ENCODE measurements at places on chromosomes 4 and X.

- no peaks in the 10 kb centered on the region for H3K36me3 ChIP-seq
- H3K4me1 ChIP-seq: no peaks in the 10 kb centered on the region
- H3K27ac ChIP-seq: no peak overlapping the region
- no peaks in the 10 kb centered on the region for H3K27me3 ChIP-seq
These were observed 376.2 kb downstream of the PCDH18 start for GRCh38 chr4:137156054-137156453.

DNA sequence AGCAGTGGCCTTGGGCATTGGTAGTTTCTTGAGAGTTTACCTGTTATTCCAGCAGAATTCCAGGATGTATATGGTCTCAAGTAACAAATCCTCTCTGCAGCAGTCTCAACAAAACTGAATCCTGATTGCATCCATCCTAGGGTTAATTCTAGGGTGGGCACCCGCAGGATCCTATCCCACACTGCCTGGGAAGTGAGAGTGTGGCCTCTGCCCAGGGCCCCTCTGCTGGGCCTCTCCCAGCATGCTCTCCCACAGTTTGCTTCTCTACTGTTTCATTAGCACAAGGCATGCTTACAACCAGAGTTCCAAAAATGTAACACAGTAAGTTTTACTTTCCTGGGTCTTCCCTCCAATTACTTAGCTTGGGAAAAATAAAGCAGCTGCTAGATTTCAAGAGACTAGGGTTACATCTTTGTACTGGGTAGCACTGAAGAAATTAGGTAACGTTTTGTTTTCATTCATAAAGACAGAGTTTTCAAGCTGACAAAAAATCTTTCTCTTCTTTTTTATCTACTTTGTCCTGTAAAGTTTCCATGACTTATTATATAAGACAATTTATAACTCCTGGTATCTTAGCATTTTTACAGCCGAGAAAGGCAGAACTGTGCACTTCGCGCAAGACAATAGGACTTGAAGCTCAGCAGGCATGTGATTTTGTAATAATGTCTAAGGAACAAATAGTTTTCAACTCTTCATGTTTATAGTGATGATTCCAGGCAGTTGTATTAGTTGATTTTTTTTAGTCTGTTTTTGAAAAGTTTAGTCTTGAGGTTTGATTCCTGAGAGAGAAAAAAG is 131.2 kb upstream of the PCDH18 start:
- H3K4me3 ChIP-seq: no peak overlapping the region
- H3K27me3 ChIP-seq: no peaks in the 10 kb centered on the region
- no peak for DNase-seq
- peak overlapping the region; percentile 19 for H3K27ac ChIP-seq

DNA sequence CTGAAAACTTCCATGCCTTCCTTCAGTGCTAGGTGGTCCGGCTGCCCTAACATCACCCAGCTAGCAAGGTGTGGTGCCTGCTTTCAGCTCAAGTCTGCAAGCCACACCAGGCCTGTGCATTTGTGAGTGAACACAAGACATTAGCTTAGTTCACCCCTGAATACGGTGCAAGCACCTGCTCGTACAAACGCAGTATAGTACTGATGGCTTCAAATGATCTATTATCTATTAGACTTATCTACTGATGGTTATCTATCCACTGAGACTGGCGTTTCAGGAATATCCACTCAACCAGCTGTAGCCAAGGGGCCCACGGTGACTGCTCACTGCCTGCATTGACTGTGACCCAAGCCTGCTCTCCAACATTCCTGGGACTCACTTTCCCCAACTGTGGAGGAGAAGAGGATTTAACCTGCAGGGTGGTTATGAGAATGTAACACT is 155.9 kb downstream of the SHOX start:
- H3K27me3 ChIP-seq: 0 out of 2 replicates have a peak, but pooled peaks cover 8% of the 10 kb centered on the region
- no peaks in the 10 kb centered on the region for H3K36me3 ChIP-seq
- no peak for DNase-seq
- no peak overlapping the region for H3K27ac ChIP-seq
- H3K4me1 ChIP-seq: no peaks in the 10 kb centered on the region
- no peak overlapping the region for H3K4me3 ChIP-seq

DNA sequence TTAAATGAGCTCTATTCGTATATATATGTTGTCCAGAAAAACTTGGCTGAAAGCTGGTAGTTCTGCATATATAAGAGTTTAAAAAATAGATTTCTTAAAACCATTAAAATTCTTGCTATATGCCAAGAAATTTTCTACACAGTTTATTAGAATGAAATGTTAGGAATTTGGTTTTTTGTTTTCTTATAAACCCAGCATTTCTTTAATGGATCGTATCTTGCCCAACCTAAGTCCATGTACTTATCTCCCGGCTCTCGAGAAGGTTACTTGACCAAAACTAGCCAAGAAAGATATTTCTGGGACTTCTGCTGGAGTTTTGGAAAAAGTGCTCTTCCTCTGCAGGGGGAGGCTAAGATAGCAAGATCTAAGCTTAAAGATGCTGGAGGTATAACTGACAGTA is 4.7 kb upstream of the ASB5 start:
- H3K4me1 ChIP-seq: peaks cover 53% of the 10 kb centered on the region
- DNase-seq: no peak
- H3K36me3 ChIP-seq: no peaks in the 10 kb centered on the region
- H3K4me3 ChIP-seq: no peak overlapping the region
- no peaks in the 10 kb centered on the region for H3K27me3 ChIP-seq

DNA sequence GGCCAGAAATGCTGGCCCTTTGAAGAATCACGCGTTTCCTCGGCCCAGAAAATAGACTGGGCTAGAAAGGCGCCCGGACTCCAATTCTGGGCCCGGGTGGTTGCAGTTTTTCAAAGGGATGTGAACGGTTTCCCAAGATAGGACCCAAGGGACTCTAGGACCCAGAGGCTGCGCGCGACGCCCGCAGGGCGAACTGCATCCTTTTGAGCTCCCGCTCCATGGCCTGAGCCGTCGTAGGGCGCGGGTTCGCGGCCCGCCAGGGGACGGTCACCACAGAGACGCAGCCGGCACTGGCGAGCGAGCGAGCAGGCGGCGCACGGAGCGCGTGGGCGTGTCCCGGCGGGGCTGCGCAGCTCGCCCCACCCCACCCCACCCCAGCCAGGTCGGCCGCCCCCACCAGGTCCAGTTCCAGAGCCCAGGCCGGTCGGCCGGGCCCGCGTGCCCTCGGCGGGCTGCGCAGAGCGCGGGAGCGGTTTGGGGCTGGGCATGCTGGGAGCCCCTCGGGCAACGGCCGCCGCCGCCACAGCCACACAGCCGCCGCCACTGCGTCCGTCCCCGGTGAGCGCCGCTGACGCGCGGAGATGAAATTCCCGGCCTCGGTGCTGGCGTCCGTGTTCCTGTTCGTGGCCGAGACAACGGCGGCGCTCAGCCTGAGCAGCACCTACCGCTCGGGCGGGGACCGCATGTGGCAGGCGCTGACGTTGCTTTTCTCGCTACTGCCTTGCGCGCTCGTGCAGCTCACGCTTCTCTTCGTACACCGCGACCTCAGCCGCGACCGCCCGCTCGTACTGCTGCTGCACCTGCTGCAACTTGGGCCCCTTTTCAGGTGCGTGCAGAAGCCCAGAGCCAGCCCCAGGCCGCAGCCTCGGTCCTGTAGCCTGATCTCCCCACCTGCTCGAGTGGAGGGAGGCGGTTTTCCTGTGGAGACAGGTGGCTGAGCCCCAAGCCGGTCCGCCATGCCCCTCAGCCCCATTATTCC is at the start of gene XK:
TSS of gene XK (plus strand) at position 411 of the 979 bp plus-strand sequence. CDS start at position 582, 171 bp downstream.
- DNase-seq: peak; percentile 55
- no peaks in the 10 kb centered on the region for H3K36me3 ChIP-seq
- peak within 1 kb of the TSS; percentile 18 for H3K27ac ChIP-seq
- peaks cover 17% of the 10 kb centered on the region for H3K4me1 ChIP-seq
- H3K4me3 ChIP-seq: peak within 1 kb of the TSS; percentile 68

DNA sequence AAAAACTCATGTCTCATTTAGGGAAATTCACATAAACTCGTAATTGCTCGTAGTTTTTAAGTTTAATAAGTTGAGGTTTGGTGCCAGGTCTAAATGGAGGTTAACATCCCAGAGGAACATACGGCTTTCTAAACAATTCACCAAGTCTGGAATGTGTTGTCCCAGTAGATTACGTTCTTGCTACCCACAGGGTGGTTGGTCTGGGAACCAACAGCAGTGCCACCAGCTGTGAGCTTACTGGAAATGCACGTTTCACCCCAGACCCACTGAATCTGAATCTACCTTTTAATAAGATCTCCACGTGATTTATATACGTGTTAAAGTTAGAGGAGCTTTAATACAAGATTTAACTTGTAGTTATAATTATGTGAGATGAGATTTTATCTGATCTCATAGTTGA is 134.3 kb downstream of the BMPR1B start:
- H3K27ac ChIP-seq: no peak overlapping the region
- H3K4me3 ChIP-seq: no peak overlapping the region
- DNase-seq: peak; percentile 19
- H3K4me1 ChIP-seq: no peaks in the 10 kb centered on the region
- H3K36me3 ChIP-seq: no peaks in the 10 kb centered on the region

DNA sequence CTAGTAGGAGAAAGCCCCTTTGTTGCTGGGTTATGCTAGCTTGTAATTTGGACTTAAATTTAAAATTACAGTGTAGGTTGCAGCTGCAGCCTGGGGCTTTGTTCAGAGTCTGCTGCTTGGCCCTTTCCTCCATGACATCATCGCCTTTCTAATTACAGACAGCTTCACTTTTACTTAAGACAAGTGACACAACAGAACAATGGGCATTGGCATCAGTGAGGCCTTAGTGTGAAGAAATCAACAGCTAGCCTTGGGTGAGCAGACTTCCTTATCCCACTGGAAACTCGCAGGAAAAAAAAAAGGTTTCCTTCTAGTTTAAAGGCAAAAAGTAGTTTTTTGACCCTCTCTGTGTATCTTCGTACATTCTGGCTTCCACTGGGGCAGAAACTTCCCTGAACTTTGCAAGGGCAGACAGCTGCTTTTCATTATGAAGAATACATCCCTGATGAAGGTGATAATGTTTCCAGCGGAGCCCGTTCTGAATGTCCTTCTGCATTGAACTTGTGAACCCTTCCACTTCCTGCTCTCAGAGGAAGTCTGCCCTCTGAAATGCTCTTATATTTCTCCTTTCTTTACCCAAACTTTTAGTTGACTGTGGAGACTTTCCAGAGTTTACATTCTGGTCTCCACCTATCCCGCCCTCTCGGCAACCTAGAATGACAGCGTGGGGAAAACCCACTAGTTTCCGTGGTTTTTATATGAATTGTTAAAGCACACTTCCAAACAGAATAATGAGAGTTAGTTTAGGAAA is 123.2 kb upstream of the FAM9C start:
- H3K27ac ChIP-seq: no peak overlapping the region
- DNase-seq: no peak
- H3K4me3 ChIP-seq: no peak overlapping the region
- no peaks in the 10 kb centered on the region for H3K36me3 ChIP-seq

DNA sequence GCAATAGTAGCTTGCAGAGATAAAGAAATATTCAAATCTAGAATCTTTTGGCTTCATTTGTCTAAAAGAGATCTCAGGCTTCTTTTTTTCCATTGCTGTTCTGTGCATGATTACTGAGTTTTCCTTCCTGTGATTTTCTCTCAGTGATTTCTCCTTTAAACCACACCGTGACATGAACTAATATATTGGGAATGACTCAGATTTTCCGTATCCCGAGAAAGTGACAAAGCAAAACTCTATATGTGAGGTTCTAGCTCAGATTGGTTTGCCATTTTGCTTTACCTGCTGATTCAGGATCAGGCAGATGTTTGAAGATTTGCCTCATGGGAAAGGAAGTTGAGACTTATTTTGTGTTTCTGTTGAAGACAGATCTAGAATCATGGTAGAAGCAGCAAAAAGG is 59.4 kb downstream of the MTHFD2L start:
- no peak overlapping the region for H3K4me3 ChIP-seq
- no peaks in the 10 kb centered on the region for H3K27me3 ChIP-seq
- peak; percentile 70 for DNase-seq
- H3K4me1 ChIP-seq: peaks cover 26% of the 10 kb centered on the region

DNA sequence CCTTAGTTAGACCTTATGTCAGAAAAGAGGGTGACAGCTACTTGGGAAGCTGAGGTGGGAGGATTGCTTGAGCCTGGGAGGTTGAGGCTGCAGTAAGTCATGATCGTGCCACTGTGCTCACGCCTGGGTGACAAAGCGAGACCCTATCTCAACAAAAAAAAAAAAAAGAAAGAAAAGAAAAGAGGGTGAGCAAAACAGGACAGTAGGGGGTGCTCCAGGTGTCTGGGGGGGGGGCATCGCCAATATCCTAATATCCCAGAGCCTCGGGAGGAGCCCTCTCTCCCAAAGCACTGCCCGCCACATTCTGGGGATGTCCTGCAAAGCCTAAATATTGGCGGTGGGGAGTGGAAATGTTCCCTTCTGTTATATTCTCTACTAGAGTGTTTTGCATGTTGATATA is 120.9 kb upstream of the TBL1X start:
- no peak overlapping the region for H3K4me3 ChIP-seq
- DNase-seq: no peak
- no peaks in the 10 kb centered on the region for H3K36me3 ChIP-seq
- H3K27ac ChIP-seq: no peak overlapping the region
